ENCODE measurements at places on chromosomes 2 and 18.

- no peak for DNase-seq
Measured at GRCh38 chr2:175097297-175097696, 70.7 kb downstream of the ATF2 start.

DNA sequence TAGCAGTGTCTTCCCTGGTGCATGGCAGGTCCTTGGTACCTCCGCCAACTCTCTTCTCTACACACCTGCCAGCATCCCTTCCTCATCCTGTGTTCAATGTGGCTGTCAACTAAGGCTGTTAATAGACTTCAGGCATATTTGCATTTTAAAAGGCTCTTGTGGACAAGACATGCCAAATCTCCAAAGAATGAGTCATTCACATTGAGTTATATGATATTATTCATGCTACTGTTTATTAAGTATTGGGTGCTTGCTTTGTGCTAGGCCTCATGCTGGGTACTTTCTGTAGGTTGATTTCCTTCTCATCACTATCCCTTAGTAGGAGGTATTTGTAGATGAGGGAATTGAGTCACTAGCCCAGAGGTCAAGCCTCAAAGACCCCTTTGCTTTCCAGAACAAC, 5.2 kb downstream of the MYO1B start:
- DNase-seq: no peak

GRCh38 chr2:29446847-29447246, 331.6 kb downstream of the CLIP4 start:
- DNase-seq: no peak

GRCh38 chr18:23538001-23538400, 34.7 kb downstream of the RMC1 start:
- no peak for DNase-seq

DNA sequence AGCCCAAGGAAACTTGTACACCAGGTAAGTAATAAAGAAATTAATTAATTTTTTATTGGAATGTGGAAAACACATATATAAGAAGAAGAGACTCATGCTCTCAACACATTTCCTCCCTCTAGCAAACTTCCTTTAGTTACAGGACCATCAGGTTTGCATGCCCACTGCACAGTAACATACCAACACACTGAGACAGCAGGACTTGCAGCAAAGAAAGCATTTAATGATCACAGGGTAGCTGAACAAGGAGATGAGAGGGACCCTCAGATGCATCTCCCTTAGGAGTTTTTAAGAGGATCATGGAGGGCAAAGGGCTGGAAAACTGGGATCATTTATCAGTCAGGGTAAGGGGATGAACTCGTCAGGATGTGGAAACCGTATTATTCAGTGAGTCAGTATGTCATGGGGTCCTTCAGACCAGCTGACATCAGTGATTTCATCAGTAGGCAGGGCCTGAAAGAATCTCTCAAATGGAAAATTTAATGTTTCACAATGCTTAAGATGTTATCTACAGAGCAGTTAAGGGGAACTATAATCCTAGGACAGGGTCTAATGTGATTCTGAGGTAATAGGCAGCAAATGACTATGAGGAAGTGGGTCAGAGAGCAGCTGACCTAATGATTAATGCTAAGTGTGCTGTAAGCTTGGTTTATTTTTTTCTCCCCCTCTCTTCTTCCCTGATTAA, 193.8 kb upstream of the RND3 start:
- no peak for DNase-seq

DNA sequence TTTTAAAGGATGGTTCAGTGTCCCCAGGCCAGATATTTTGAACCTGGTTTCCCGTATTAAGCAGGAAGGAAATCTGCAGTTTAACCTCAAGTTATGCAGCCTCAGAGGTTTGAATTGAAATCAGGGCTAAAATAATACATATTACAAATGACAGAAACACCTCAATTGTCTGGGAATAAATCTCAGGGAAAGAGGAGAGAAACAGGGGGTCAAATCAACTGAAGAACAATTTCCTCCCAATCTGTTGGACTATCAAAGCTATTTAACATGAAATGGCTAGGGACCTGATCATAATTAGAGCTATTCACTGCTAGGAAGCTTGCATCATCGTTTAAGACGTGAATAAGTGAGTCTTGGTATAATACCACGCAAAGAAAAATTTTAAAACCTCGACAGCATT, 150.0 kb upstream of the ARHGAP28 start:
- no peak for DNase-seq

DNA sequence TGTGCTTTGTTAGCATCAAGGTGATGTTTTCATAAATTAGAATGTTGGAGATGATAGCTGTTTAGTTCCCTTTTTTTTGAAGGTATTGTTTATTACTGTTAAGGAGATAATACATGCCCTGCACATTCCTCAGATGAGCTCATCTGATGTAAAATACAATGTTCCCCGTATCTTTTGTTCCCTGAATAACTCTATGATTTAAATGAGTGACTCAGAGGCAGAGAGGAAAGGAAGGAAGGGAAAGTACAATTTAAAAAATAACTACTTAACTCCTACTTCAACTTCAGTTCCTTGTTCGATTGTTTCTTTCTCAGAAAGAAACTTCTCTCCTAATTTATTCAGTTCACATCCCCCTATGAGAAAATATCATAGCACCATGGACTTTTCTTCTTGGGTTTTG, 208.7 kb downstream of the KCNE4 start:
- no peak for DNase-seq

- DNase-seq: no peak
Measured at GRCh38 chr18:76374330-76375281, 120.4 kb downstream of the ZNF516 start.

DNA sequence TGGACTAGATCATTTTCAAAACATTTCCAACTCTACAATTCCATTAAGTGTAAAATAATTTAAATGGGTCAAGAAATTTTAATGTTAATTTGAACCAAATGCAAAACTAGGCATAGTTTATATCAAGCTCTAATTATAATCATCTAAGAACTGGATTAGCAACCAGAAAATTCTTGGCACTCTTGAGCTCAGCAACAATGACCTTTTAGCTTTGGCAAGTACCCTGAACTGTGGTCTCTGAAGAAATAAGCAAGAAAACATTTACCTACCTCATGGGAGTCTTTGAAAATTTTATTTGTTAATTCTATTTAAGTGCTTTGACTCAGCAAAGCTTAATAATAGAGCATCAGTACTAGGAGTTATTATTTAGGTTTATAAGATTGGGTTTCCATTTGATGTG, 313.2 kb downstream of the SATB2 start:
- DNase-seq: no peak

Data from GM10248 (cell line).